ENCODE measurements at places on chromosomes 6 and 20.

GRCh38 chr6:8017276-8017701, 46.9 kb downstream of the BLOC1S5 start:
- no peak for DNase-seq

DNA sequence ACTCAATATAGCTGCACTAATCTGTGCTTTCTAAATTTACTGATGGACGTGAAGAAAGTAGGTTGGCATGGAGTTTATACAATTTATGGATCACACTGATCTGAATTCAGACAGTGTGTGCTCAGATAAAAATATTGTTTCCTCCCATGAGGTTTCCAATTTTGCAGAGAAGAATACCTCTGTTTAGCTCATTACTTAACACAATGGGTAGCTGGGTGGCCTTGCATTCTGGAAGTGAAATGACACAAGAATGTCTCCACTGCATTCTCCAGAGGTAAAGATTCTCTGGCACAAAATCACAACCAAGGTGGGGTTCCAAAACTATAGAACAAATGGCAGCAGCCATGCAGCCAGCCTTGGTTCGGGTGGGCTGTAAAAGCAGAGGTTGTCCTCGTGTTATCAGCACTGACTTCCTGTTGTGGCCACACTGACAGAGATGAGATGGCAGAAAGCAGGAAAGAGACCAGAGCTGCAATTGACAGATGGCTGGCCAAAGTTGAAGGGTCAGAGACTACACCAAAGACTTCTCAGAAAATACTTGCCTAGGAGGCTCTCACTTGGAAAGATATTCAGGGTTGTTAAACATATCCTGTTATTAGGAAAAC, 50.2 kb downstream of the HDAC2 start:
- DNase-seq: no peak

DNA sequence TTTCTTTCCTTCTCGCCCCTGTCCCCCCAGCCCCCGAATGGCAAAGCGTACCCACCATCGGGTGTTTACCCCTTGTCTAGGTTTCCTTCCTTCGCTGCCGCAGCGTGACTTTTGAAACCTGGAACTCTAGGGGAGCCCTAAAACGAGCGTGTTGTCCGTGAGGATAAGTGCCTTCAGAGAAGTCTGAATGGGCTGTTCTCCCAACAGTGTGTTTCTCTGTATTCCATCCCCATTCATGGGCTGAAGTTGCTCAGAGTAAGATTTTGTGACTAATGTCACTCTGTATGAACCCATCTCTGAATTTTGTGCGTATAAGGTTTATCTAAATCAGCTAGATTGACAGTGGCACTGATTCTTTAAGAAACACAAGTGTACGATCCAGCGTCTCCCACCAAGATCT, 949 bp downstream of the MACROD2 start:
- DNase-seq: peak; percentile 15

GRCh38 chr20:33670715-33671499, 3.3 kb downstream of the NECAB3 start:
- DNase-seq: no peak

DNA sequence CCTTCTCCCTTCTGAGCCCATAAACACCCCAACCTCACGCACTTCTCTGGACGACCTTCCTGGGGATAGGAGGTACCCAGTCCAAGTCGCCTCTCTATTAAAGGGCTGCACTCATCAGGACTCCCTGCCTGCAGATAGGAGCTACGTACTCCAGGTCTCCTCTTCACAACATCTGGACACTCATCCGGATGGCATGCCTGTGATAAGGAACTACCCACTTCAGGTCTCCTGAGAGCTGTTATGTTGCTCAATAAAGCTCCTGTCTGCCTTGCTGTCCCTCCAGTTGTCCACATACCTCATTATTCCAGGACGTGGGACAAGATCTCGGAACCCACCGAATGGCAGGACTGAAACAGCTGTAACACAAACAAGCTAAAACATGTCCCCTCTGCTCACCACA, 548.0 kb downstream of the TBC1D32 start:
- DNase-seq: no peak

Measured in C1 segment of cervical spinal cord (tissue), 14 donors.